ENCODE measurements at places on chromosomes 1 and 21. TPM values are rescaled to one million over a fixed set of nuclear protein-coding genes. Genes with fewer than 3 reads are reported as not detected.

TADA1 gene
- total RNA-seq, result 17.3 TPM

OVAAL gene
- not detected for total RNA-seq

STIL gene
- 1.6 TPM for total RNA-seq

DNA sequence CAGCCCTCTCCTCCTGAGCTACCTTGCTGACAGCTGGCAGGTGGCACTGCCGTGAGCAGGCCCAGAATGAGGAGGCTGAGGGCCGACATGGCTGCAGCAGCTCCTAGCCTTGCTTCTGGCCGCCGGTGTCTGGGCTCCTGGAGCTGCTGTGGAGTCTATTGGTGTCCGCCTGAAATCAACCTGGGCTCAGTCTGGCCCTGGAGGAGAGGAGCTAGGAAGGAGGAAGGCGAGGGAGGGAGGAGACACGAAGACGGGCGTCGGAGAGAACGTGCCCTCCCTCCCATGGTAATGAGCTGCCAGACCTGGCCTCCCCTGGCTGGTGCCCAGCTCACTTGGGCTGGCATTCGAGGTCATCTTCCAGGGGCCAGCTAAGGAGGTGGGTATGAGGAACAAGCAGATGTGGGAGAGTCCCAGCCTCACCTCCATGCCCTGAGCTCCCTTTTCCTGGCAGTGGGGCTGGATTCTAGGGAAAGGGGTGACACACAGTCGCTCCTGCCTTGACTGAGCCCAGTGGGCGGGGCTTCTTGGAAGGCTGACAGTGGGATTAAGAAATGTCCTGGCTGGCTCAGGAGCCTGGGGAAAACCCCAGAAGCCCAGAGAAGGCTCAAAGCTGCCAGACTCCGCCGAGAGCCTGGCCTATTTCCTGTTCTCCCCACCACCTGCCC, at the start of gene PDZK1IP1:
PDZK1IP1 (minus strand) TSS at position 193 of the 665 bp plus-strand sequence; CDS start at position 89, 104 bp downstream.
- H3K4me1 ChIP-seq, result peaks cover 12% of the 10 kb centered on the region
- DNase-seq, result peak; percentile 56
- no peak within 1 kb of the TSS for H3K4me3 ChIP-seq
- no peaks in the 10 kb centered on the region for H3K27me3 ChIP-seq

GRCh38 chr1:55078470-55078869, 39.1 kb downstream of the PCSK9 start:
- no peaks in the 10 kb centered on the region for H3K27me3 ChIP-seq
- H3K36me3 ChIP-seq, result peaks cover 88% of the 10 kb centered on the region
- H3K4me3 ChIP-seq, result no peak overlapping the region

DNA sequence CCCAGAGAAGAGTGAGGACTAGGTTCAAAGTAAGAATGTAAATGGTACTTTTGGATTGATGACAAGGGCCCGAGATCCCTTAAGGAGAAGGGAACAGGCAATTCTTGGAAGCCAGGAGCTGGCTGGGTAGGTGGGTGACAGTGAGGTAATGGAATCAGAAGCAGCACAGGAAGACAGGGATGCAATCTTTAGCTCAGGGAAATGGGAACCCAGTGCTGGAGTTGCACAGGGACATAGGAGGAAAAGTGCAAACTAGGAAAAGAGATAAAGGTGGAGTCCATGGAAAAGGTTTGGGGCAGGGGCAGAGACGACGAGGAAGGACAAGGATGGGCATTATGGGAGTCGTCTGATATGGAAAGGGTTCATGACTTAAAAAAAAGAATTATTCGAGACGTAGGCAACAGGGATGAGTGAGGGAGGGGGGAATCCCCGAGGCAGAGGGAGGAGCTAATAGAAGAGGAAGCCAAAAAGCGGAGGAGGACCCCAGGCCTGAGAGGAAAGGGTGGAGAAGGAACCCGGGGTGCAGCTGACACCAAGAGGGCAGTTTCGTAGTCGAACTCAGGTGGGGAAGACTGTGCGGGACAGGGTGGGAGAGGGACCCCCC, 495 bp downstream of the PI4KB start:
- H3K27ac ChIP-seq, result peak overlapping the region; percentile 94
- peaks cover 36% of the 10 kb centered on the region for H3K4me1 ChIP-seq
- peak overlapping the region; percentile 36 for H3K4me3 ChIP-seq
- no peaks in the 10 kb centered on the region for H3K36me3 ChIP-seq
- H3K27me3 ChIP-seq, result no peaks in the 10 kb centered on the region

- no peak for DNase-seq
- no peak overlapping the region for H3K27ac ChIP-seq
- H3K27me3 ChIP-seq, result no peaks in the 10 kb centered on the region
These were observed 7.7 kb downstream of the IGSF8 start for GRCh38 chr1:160090760-160091159.

DNA sequence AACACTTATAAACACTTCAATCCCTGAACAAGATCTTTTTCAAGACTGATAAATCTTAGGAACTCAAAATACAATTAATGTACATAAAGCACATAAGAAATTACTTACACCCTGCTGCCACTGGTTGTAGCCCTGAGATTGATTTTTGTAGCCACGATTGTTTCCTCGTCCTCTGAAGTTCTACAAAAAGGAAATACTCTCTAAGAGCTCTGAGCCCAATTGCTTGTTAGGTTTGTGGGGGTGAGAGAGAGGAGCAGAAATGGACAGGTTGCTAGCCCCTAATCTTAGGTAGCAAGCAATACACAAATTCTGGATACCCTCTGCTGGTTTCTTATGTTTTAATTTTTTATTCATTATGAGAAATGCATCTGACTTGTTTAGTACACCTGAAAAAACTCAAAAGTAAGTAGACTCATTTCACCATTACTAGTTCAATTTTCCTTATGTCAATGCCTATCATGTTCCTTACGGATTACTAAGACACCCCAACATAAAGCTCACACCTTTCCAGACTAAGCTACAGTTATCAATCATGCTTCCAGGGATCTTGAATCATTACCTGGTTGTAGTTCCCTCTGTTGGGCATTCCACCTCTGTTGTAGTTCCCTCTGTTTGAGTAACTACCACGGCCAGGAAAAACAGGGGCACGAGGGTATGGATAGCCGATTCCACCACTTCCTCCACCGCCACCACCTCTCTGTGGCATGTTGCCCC, 9.3 kb downstream of the HNRNPU start:
- peaks cover 6% of the 10 kb centered on the region for H3K4me1 ChIP-seq
- no peak for DNase-seq
- no peak overlapping the region for H3K27ac ChIP-seq
- no peak overlapping the region for H3K4me3 ChIP-seq

DNA sequence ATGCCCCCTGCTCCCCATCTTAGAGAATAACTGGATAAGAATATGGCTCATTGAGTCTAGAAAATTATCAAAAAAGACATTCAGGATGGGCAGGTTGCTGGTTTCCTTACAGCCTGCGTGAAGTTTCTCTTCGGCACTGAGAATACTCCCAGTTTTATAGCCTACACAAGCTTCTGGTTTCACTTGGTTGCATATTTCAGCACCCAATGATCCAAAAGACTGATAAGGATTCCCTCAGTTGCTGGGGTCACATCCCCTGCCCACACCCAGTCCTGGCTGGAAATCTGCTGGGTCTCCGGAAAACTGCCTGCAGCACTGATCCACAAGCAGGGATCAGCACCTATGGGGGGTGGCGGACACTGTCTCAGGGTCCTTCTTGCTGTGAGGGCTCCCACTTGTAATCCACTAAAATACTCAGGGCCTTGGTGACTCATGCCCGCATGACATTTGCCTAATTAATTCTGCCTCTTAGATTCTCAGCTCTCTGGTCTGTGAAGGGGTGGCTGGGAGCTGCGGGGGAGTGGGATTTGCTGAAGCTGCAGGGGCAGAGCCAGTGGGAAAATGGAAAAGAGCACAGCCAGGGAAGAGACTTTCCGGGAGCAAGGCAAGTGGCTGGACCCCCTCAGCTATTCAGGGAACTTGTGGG, 142.5 kb downstream of the ZNF648 start:
- no peak overlapping the region for H3K4me3 ChIP-seq
- DNase-seq, result no peak
- no peaks in the 10 kb centered on the region for H3K36me3 ChIP-seq

DNA sequence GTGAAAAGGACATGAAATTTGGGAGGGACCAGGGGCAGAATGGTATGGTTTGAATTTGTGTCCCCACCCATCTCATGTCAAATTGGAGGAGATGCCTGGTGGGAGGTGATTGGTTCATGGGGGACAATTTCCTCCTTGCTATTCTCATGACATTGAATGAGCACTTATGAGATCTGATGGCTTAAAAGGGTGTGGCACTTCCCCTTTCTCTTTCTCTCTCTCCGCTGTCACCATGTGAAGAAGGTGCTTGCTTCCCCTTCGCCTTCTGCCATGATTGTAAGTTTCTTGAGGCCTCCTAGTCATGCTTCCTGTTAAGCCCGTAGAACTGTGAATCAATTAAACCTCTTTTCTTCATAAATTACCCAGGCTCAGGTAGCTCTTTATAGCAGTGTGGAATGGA, 7.6 kb upstream of the GBP4 start:
- H3K27ac ChIP-seq, result no peak overlapping the region
- H3K4me3 ChIP-seq, result no peak overlapping the region
- no peaks in the 10 kb centered on the region for H3K4me1 ChIP-seq
- no peak for DNase-seq
- no peaks in the 10 kb centered on the region for H3K36me3 ChIP-seq
- no peaks in the 10 kb centered on the region for H3K27me3 ChIP-seq

DNA sequence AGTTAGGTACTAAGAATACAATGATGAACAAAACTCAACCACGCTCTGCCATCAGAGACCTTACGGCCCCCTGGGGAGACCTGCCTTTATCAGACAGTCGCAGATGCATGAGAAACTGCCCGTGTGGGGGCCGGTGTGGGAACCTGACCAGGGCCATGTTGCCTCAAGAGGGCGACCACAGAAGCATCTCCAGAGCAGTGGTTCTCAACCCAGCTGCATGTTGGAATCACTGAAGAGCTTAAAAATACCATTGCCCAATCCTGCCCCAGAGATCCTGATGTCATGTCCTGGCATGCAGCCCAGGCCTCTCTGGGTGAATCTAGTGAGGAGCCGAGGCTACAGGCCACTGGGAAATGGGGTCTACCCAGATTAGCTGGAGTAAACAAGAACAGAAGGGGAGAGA, 108.7 kb downstream of the PRDM2 start:
- no peaks in the 10 kb centered on the region for H3K27me3 ChIP-seq
- H3K4me1 ChIP-seq, result peaks cover 2% of the 10 kb centered on the region
- H3K27ac ChIP-seq, result no peak overlapping the region
- peak; percentile 69 for DNase-seq
- no peaks in the 10 kb centered on the region for H3K36me3 ChIP-seq

DNA sequence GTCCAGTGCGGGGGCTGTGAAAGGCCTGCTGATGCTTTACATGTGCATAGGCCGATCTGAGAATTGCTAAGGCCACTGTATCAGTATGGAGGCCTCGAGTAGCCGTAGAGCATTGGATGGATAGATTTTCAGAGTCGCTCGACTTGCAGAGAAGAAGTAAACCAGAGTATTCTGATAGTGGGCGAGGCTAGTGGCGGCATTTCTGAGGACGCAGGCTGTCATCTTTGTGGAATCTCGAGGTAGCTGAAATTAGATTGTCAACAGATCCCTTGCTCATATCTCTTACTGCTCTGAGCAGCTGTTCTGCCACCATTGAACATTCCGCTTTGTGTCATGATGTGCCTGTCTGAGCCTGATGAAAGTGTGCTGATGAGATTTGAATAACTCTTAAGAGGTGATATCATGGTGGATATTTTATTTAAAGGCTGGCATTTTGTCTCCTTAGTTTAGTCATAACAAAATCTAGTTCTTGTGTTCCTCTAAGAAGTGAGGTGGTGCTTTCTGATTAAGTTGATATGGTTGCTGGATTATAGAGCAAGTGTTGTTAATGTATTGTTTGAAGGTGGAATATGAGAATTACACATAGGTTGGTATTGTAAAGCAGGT, 1.5 kb downstream of the KIF1B start:
- H3K36me3 ChIP-seq, result no peaks in the 10 kb centered on the region
- peaks cover 41% of the 10 kb centered on the region for H3K4me1 ChIP-seq
- H3K27me3 ChIP-seq, result no peaks in the 10 kb centered on the region

- H3K4me1 ChIP-seq, result peaks cover 9% of the 10 kb centered on the region
- H3K27me3 ChIP-seq, result no peaks in the 10 kb centered on the region
- peaks cover 21% of the 10 kb centered on the region for H3K36me3 ChIP-seq
- H3K4me3 ChIP-seq, result no peak overlapping the region
These were observed 26.4 kb downstream of the ZNF697 start for GRCh38 chr1:119621705-119622104.

GRCh38 chr21:29470397-29470796, 171.7 kb downstream of the BACH1 start:
- no peak for DNase-seq
- H3K27ac ChIP-seq, result no peak overlapping the region
- no peaks in the 10 kb centered on the region for H3K4me1 ChIP-seq
- no peaks in the 10 kb centered on the region for H3K36me3 ChIP-seq
- no peaks in the 10 kb centered on the region for H3K27me3 ChIP-seq
- no peak overlapping the region for H3K4me3 ChIP-seq

DNA sequence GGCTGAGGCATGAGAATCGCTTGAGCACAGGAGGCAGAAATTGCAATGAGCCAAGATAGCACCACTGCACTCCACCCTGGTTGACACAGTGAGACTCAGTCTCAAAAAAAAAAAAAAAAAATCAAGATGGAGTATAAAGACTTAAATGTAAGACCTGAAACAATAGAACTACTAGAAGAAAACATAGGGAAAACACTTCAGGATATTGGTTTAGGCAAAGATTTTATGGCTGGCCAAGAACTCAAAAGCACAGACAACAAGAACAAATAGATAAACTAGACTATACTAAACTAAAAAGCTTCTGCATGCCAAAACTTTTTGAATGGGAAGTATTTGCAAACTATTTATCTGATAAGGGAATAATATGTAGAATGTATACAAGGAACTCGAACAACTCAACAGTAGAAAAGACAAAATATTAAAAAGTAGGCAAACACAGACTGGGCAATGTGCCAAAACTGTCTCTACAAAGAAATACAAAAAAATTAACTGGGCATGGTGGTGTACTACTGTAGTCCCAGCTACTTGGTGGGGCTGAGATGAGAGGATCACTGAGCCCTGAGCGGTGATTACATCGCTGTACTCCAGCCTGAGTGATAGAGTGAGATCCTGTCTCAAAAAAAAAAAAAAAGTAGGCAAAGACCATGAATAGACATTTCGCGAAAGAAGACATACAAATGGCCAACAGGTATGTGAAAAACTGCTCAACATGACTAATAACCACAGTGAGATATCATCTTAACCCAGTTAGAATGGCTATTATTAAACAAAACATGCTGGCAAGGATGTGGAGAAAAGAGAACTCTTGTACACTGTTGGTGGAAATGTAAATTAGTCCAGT, 25.3 kb downstream of the DTL start:
- H3K27ac ChIP-seq, result no peak overlapping the region
- no peaks in the 10 kb centered on the region for H3K36me3 ChIP-seq
- DNase-seq, result no peak
- no peak overlapping the region for H3K4me3 ChIP-seq
- H3K27me3 ChIP-seq, result no peaks in the 10 kb centered on the region

Data from thyroid gland (tissue), 4 donors.